Activated CD4-positive, alpha-beta memory T cell treated with anti-CD3 and anti-CD28 coated beads, Interleukin-2, amount 10 ng/mL, durations not matched to agents 7 days and 5 days (primary cell): ENCODE measurements at places on chromosomes 6 and 20. TPM values are rescaled to one million over a fixed set of nuclear protein-coding genes. Genes with fewer than 3 reads are reported as not detected.

The DLK2 gene
- 0.50 TPM for total RNA-seq

The IGF2R gene
- total RNA-seq, result 70.9 TPM

The PROKR2 gene
- not detected for total RNA-seq

DNA sequence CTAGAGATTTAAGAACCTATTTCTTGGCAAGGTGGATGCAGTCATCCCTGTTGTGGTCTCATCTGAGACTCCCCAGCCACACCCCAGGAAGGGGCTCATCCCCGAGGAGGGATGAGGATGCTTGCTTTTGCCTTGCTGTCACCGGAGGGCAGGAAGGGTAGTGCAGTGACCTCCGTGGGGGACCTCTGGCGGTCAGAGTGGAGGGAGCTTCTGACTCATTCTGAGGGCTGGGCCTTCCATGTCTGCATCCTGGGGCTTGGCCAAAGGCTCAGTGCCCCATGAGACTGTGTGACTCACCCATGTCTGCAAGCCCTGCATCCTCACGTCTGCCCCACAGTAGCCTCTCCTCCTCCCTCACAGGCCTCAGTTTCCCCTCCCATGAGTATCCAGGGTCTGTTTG is 38.7 kb downstream of the UQCC2 start:
- DNase-seq, result no peak

DNA sequence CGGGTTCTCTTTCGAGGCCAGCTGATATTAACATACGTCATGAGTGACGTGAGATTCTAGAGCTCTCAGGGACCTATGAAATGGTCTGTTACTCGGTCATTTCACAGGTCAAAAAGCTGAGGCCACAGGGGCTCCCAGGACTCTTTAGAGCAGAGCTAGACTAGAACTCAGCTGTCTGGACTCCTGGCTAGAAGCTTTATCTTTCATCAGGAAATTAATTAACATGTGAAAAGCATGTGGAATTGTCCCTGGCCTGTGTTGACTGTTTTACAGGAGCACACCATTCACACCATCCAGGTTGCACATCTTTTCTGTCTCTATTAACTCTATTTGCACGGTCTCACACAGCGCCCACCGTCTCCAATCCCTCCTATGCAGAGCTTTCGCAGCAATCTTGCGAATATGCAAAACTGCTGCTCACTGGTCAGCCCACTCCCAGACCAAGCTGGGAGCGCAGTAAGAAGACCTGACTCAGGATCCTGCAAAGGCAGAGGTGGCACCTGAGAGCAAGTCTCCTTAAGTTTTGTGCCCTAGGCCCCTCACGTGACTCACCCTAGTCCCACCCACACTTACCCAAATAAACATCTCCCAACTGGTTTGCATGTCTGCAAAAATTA is 522.5 kb downstream of the CD83 start:
- DNase-seq, result no peak

- no peak for DNase-seq
Measured at GRCh38 chr6:39520411-39520810, 197.9 kb upstream of the KCNK16 start.
